MCF 10A (cell line): ENCODE measurements at places on chromosomes 7 and 10. TPM values are rescaled to one million over a fixed set of nuclear protein-coding genes. Genes with fewer than 3 reads are reported as not detected.
A peak's percentile ranks its signal among the peaks of the same experiment; 100 is the strongest.

Gene PNLIPRP3
- 7.6 and 9.5 TPM in 2 replicates for total RNA-seq

Gene RHOBTB1
- total RNA-seq: 0.70 and 1.5 TPM in 2 replicates

Gene GJC3
- not detected in 2 replicates for total RNA-seq

Gene CUTC
- total RNA-seq: 11.9 and 15.0 TPM in 2 replicates

Gene PIK3AP1
- total RNA-seq: not detected in 2 replicates

Gene DENND2A
- 0.26 TPM in 1 of 2 replicates, not detected in the other for total RNA-seq

Gene CUZD1
- total RNA-seq: 0.91 and 1.1 TPM in 2 replicates

Gene CYP2C19
- total RNA-seq: not detected in 2 replicates

Gene ZNF425
- total RNA-seq: 2.6 and 3.3 TPM in 2 replicates

Gene NPFFR1
- not detected in 2 replicates for total RNA-seq

Gene CPVL
- total RNA-seq: 29.2 and 49.0 TPM in 2 replicates

Gene WBP1L
- 19.8 and 24.8 TPM in 2 replicates for total RNA-seq

GRCh38 chr7:47576866-47577306 is 5.0 kb downstream of the TNS3 start:
- no peak for DNase-seq

GRCh38 chr7:78296644-78297371 is 498.2 kb downstream of the PHTF2 start:
- DNase-seq: no peak

DNA sequence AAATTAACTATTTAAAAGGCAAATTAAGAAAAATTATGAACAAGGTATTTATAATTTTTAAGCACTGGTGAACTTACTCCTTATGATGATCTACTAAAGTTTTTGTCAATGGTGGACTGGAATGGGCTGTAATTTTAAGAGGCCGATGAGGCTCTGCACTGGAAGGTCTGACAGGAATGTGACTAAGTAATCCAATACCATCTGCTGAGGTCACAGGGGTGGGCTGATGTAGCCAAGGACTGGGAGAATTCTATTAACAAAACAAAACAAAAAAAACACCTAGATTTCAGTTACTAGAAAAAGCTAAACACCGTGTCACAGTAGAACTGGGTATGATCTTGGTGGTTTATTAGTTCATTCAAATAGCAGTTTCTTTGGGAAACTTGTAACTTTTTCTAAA is 75.9 kb downstream of the NRBF2 start:
- DNase-seq: peak; percentile 13

DNA sequence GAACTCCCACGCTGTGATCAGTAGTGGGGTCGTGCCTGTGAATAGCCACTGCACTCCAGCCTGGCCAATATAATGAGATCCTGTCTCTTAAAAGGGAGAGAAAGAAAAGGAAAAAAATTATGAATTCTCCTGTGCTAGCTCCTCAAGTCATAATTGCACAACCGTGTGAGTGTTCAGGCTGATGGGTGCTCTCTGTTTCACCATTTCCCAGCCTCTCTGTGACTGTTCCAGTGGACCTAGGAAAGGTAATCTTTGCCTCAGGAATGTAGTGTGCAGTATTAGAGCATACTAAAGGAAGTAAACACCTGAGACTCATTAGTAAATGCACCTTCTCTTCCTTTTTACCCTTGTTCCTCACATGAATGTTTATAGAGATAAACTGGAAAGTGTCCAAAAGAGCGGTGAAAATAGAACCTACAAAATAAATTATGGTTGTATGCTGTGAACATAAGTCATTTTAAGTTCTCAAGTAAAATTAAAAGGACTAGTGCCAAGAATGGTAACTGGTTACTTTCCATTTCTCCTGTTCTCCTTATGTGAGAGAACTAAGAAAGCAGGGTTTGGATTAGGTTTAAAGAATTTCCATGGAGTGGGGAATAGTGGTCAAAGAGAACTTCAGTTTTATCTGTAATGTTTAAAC is 42.7 kb downstream of the INPP5F start:
- DNase-seq: peak; percentile 69

- no peak for DNase-seq
Measured at GRCh38 chr7:132723506-132724081, 147.3 kb upstream of the PLXNA4 start.

- DNase-seq: no peak
Measured at GRCh38 chr7:4878336-4879335, 4.9 kb downstream of the RADIL start.

DNA sequence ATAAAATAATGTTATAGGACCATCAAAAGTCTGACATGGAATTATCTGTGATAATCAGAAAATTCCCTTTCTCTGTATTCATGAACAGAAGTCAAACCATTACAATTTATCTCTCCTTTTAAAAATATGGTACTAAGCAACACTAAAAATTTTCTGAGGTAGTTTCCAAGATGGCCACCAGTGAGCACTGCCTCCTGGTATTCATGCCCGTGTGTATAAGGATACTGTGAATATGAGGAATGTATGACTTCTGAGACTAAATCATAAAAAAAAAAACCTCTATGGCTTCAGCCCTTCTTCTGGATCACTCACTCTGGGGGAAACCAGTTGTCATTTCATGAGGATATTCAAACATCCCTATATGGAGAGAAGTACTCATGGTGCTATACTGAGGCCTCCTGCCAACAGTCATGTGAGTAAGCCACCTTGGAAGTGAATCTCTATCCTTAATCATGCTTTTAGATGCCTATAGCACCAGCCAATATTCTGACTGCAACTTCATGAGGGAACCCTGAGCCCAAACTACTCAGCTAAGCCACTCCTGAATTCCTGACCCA is 41.1 kb downstream of the SIRT1 start:
- DNase-seq: no peak

GRCh38 chr10:112353046-112353445 is 20.9 kb upstream of the ACSL5 start:
- DNase-seq: no peak

DNA sequence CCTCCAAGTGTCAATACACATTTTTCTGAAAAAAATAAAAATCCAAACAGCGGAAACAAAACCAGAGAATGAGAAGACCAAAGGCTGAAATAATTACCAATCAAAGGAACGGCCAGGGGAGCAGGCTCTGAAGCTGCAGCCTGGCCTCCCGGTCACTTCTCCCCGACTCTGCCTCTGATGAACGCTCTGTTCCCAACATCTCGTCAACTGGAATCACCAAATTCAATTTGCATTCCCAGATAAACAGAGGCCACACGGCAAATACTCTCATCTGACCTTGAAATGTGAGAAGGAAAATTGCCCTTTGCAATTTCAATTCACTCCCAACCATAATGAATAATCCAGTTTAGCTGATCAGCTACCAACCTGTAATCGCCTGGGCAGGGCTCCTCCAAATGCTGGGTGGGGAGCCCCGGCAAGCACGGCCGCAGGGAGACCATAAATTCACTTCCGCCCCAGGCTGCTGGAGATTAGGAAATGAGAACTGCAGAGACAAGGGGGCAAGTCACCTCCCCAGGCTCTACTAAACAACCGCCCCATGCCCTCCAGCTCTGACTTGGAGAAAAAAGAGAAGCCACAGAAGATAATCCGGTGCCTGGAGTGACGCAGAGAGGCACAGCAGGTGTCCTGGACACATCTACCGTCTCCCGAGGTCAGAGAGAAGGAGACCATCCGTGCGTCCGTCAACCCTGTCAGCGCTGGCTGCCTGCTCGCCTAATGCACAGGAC is 153.2 kb downstream of the MAD1L1 start:
- no peak for DNase-seq

DNA sequence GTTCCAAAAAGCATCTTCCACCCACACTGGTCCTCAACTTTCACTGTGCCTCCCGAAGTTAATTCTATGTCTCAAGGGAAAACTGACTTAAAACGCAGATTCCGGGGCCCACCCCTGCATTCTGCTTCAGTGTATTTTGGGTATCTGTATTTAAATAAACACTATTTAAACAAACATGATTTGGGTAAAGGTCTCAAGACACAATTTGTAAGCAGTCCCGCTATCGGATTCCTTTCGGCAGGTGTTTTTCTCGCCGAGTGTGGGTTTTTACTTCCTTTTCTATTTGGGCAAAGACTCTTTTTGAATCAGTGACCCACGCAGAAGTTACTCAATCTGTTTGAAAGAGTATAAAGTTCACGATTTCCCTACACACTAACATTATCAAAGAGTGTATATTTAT is 1.2 kb downstream of the PDIA4 start:
- no peak for DNase-seq

- DNase-seq: no peak
Measured at GRCh38 chr10:84265418-84265817, 20.6 kb downstream of the RGR start.

GRCh38 chr7:92992483-92992882 is 125.3 kb downstream of the SAMD9 start:
- DNase-seq: no peak

DNA sequence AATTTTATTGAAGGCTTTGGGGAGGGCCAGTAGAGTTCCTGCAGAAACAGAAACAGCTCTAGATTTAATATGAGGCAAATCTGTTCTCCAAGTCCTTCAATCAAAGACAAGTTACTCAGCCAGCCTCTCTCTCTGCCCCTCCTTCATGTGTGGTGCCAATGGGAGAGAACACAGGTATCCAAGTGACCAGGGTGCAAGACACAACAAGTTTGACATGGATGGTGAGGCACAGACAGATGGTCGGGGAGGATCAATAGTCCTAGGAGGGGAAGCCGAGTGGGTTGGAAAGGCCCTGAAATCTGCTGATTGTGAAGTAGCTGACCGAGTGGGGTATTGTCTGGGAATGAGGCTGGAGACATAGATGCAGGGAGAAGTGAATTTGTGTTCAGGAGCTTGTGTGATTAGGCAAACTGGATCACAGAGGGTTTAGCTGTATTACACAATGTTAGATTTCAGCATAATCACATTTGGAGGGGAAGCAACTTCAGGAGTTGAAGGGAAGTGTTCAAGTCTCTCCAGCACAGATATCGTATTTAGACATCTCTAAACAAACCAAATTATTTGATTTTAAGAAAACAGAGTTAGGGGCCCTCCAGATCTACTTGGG is 1.5 kb downstream of the GIMAP1 start:
- DNase-seq: no peak

DNA sequence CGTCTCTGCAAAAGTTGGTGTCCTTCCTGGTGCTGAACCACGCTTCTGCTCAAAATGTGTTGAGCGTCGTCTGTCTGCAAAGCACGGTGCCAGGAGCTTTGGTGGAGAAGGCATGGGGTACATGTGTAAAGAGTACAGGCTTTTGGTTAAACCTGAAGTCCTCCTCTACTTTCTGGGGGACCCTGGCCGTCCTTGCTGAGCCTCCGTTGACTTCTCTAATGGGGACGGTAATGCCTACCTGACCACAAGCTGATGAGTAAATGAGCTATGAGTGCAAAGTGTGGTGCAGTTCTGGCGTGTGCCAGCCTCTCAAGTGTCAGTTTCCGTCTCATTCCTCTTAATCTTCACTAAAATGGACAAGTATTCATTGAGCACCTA is 527 bp upstream of the HERPUD2 start:
- peak; percentile 13 for DNase-seq

GRCh38 chr10:30868611-30869010 is 163.1 kb downstream of the ZNF438 start:
- DNase-seq: no peak

DNA sequence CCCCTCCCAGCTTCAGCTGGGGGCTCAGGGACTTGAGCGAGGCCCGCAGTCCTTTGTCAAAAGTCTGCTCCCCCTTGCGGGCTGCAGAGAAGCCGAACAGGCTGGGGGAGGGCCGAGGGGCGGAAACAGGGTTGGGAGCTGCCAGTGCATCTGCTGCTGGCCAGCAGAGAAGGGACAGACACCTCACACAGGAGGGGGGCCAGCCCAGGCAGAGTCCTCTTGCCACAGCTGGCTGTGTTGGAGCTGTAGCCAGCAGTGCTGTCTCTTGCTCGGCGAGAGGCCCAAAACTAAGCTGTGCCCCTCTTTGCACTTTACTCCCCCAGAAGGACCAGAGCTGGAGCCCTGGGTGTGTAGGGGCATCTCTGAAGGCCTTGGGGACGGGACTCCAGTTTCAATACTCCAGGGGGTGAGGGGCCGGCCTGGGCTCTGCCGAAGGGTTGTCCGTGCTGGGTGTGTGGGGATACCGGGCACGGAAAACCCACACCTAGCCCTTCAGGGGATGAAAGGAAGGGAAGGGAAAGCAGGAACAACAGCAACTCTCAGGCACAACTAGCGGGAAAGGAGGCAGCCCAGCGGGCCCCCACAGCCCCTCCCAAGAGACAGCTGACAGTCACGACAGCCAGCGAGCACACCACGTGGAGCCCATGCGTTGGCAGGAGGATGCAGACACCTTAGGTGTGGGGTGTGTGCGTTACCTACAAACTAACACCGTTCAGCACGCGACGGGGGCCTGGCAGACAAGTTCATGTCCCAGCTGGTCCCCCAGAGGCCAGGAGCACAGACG is 17.8 kb downstream of the YKT6 start:
- no peak for DNase-seq

GRCh38 chr7:143906151-143906550 is 4.2 kb upstream of the TCAF1 start:
- DNase-seq: no peak

DNA sequence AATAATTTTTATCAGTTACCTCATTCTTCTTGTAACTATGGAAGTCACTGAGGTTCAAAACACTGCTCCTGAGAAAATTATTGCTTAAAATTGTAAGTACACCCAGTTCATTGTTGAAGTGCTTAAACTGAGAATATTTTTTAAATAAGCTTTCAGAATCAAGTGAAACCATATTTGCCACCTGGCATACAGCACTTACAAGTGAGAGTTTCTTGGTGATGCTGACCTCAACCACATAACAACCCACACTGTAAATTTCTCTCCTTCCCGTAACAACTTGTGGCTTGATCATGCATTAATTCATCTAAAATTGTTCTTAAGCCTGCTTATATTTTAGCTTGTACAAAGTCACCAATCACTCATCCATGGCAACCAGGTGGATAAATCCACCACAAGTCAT is 34.0 kb downstream of the IMMP2L start:
- DNase-seq: no peak

- no peak for DNase-seq
Measured at GRCh38 chr10:59047957-59048618, 128.4 kb upstream of the PHYHIPL start.

GRCh38 chr7:13829914-13830900 is 159.3 kb downstream of the ETV1 start:
- DNase-seq: peak; percentile 91

- DNase-seq: no peak
Measured at GRCh38 chr10:20006169-20006870, 190.1 kb downstream of the PLXDC2 start.

DNA sequence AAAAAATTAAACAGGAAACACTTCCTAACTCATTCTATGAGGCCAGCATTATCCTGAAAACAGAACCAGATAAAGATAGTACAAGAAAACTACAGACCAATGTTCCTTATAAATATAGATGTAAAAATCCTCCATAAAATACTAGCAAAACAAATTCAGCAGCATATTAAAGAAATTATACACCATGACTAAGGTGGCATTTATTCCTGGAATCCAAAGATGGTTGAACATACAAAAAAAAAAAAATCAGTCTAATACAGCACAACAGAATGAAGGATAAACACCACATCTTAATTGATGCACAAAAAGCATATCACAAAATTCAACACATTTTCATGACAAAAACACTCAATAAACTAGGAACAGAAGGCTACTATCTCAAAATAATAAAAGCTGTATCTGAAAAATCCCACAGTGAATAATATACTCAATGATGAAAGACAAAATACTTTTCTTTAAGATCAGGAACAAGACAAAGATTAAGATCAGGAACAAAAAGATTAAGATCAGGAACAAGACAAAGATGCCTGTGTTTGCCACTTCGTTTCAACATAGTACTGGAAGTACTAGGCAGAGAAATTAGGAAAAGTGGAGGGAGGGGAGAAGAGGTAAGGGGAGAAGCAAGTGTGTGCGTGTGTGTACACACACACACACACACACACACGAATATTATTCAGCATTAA is 95.6 kb downstream of the SNX13 start:
- DNase-seq: no peak

GRCh38 chr10:92153-92552 is 43.1 kb upstream of the TUBB8 start:
- DNase-seq: no peak

GRCh38 chr10:45256246-45256645 is 59.2 kb downstream of the OR13A1 start:
- DNase-seq: no peak
